ENCODE measurements at places on chromosomes 4 and X.

- no peak for DNase-seq
Observed at GRCh38 chr4:47598320-47598719, 113.2 kb downstream of the ATP10D start.

DNA sequence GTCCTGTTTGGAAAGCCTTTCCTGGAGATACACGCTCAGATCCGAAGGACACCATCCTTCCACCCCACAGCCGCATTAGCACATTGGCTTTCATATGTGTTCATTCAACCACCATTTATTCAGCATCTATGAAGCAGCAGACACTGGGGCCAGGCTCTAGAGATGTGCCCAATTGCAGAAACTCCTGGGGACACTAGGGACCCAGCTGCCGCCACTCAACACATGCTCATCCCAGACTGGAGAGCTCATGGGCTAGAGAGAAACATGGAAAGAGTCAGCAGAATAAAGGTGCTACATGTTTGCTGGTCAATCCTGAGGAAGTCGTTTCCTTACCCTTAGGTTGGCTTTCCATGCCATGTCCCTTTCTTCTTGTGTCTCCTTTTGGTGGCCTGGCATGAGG, 7.6 kb downstream of the CTAG1A start:
- no peak for DNase-seq

GRCh38 chr4:70935038-70935695, 33.0 kb downstream of the MOB1B start:
- DNase-seq, result no peak

DNA sequence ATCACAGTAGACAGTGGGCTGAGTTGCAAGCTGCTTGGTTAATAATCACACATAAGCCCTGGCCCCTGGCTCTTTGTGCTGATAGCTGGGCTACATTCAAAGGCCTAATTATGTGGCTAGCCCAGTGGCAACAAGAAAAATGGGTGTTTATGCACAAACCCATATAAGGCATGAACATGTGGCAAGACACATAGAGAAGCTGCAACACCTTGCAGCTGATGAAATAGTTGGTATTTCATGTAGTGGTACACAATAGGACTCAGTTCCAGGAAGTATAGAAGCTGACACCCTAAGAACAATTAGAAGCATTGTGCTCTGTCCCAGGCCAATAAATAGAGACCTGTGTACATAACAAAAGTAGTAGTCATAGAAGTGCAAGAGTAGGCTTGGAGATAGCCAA, 14.6 kb upstream of the ZNF630 start:
- DNase-seq, result no peak

GRCh38 chr4:3431446-3431993, 10.2 kb upstream of the HGFAC start:
- DNase-seq, result no peak

DNA sequence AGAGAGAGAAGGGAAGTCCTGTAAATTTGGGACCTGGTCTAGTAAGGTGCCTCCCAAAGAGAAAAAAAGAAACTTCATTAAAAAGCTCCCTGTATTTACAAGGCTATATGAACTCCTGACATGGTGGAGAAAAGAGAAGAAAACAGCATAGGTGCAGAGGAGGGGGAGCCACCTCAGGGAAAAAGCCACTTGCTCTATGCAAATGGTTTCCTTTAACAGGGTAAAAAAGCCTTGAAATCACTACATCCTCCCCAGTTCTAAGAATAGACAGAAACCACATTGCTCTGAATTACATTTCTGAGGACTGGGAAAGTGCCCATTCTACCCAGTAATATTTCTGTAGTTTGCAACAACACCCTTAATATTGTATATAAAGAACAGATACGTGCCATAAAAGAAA, 165.5 kb downstream of the KLF8 start:
- no peak for DNase-seq

DNA sequence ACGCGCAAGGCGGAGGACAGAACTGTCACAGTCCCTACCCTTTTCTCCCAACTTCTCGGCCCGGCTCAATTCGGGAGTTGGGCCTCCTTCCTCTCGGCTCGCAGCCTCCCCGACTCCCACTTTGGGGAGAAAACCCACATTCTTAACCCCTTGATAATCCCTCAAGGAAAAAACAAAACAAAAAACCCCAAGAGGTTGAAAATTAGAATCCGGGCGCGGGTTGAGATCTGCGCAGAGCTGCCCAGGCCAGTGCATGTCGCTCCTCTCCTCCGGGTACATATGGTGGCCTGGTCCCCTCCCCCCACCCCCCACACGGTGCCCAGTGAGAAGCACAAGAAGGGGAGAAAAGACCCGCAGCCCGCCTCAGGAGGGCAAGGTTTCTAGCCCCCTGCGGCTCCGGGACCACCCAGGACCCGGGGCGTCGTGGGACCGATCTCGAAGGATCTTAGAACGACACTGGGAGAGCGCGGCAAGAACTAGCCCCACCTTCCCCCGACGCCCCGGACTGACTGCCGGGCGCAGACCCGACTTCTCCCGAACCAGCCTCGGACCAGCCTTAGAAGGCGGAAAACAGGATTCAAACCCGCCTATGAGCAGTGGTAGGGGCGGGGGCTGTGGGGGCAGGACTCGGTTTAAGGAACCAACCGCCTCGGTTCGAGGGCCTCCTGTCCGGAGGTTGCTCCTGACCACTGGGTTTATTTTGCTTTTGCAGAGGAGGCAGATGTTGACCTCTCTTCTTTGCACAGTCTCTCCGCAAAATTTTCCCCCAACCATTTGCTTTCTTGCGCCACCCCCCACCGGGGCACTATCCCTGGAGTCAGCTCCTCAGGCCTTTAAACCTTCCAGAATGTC, 2.5 kb upstream of the PDGFRA start:
- DNase-seq, result no peak
